ENCODE measurements at places on chromosomes 5 and 9.

DNA sequence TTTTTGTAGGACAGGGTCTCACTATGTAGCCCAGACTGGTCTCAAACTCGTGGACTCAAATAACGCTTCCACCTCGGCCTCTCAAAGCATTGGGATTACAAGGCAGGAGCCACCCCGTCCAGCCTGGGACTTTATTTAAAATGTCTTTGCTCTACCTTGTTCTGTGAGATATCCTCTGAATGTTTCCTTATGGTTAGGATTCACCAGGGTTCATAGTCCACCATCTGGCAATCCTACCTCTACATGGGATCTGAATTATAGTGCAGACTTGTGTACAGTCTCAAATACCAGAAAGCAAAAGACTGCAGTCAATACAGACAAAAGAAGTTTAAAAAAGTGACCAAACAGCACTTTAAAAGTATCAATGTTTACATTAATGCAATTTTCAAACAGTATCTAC, 10.1 kb downstream of the ISCA1 start:
- DNase-seq: no peak

DNA sequence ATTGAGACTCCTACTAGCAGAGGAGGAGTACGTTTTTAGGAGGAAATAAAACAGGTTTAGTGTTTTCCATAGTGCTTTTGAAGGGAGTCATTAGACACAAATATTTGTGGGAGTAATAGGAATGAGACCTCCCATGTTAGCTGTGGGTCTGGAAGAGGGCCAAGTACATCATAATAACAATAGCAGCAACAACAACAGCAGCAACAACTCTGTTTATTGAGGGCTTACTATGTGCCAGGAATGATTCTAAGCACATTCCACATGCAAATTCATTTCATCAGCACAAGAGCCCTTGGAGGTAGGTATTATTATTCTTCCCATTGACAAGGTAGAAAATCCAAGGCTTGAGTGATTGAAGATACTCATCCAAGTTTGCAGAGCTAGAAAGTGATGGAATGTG, 384.2 kb upstream of the RPS23 start:
- DNase-seq: no peak

- DNase-seq: no peak
Measured at GRCh38 chr9:38335686-38336085, 56.8 kb upstream of the ALDH1B1 start.

GRCh38 chr9:105144076-105144475, 100.4 kb upstream of the SLC44A1 start:
- no peak for DNase-seq

GRCh38 chr5:89110916-89111646, 228.1 kb upstream of the MEF2C start:
- DNase-seq: no peak

DNA sequence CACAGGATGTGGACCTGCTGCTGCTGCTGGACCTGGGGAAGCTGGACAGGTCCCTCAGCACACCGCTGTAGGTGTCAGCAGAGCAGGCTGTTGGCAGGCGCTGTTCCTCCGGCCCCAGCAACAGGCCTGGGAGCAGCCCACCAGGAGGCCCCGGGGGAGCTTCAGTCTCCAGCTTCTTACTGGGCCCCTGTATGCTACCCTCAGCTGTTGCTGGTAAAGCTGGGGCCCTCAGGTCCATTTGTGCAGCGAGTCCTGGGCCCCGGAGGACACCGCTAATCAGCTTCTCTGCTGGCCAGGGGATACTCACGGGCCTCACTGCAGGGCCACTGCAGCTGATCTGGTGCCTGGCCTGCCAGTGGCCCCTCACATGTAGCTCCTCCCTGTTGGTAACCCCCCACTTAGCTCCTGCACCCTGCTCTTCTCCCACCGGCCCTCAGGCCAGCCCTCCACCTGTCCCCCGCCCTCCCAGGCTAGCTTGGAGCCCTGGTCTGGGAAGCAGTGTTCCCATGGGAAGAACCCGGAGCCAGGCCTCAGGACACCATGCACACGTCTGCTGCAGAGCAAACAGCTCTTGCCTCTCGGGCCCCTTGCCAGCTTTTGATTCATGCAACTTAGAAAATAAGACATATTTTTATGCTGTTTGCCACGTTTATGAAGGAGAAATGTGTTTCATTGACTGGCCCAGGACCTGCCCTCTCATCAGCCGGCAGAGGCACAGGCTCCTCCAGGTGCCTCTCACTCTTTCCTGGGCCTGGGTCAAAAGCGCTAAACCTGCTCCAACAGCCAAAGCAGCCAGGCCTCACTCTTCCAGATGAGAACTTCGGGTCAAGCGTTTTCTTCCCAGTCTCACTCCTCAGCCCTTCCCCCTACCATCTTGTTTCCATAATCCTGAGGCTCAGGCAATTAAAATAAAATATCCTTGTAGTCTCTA, 61.0 kb upstream of the ADAMTS2 start:
- DNase-seq: no peak

GRCh38 chr9:124449381-124450151, 685 bp upstream of the ADGRD2 start:
- no peak for DNase-seq

- DNase-seq: no peak
Measured at GRCh38 chr9:35482071-35482470, 7.8 kb upstream of the RUSC2 start.

GRCh38 chr5:114387433-114387832, 25.6 kb downstream of the KCNN2 start:
- no peak for DNase-seq

DNA sequence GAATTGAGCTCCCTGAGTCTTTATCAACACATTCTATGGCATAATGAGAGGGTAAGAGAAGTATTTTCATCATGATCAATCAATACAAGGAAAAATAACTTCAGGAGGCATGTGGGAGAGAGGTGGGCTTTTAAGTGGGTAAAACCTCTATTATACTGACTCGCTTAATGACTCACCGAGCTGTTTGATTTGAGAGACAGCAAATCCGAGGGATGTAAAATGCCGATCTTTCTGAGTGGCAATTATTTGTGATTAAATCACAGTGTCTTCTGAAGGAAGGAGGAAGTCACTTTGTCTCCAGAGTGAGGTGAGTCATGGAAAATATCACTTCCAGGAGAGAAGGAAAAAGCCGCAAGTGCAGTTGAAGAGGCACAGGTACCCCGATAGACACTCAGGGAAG, 320.4 kb downstream of the DRD1 start:
- no peak for DNase-seq

DNA sequence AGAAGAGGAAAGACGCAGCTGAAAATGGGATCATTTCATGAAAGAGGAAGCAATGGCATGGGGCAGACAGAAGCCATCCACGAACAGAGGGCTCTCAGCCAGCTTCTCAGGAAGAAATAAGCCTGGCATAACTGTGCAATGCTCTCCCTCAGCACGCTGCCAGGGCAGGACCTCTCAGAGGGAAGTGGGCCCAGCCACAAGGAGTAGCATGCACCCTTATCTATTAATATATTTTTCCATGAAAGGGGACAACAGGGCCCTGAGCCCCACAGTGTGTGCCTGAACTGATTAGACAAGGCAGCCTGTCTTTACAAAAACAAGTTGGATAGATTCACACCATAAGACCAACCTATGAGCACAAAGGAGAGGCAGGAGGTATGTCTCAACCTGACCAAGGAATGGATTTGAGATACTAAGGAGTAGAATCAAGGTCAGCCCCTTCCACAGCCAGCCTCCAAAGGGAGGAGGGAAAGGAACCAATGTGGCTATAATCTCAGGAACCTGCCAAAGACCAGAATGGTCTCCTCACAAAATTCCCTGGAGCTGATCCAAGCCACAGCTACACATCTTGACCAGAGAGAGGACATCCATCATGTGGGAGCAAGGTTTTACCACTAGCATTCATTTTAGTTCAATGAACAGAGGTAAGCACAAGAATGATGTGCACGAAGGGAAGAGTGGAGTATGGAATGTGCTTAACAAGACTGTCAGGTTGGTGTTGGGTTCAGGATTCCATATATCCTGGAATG, 154.8 kb downstream of the SIL1 start:
- no peak for DNase-seq

DNA sequence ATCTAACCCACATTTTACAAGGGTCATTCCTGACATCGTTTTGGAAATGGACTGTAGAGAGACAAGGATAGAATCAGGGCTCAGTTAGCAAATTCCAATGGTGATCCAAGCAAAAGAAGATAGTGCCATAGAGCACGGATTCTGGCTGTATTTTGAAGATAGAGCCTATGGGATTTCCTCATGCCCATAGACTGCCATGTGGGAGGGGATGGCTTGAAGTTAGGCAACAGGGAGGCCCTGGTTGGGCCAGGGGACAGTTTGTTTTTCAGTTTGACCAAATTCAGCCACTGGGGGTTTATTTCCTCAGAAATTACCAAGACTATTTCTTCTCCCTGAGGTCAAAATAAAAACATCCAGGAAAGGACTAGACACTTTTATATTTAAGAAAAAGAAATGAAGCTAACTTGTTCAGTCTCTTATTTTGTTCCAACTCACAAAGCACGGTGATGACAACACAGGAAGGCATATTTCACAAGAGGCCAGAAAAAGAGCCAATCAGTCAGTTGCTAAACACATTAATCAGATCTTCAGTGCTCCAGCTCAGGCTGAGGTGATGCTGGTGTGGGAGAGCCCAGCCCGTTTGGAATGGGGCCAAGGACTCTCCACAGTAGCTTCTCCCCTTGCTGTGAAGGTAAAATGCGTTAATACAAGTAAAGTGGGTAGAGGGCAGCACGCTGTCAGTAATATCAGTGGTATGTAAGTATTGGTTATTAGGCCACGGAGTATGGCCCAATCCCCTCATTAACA, 4.4 kb upstream of the DCTN4 start:
- DNase-seq: no peak

GRCh38 chr9:78089111-78089510, 57.5 kb upstream of the GNAQ start:
- DNase-seq: no peak

DNA sequence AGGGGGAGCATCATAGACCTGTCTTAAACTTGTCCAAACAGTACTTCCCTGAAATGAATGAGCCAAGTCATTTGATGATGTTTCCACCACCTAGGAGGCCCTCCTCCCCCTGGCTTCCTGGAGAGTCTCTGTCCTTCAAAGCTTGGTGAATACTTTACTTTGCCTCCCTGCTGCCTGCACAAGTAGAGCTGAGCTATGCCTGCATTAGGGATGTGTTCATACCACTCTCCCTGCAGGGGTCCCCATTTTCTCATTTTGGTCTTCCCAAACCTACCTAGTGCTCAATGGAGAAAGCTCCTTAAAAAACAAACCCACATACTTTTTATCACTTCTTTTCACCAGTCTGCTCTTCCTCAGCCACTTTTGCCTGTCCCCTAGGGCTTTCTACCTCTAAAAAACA, 7.7 kb downstream of the CCNI2 start:
- no peak for DNase-seq

GRCh38 chr9:117156144-117156688, 258.6 kb downstream of the ASTN2 start:
- DNase-seq: no peak

- DNase-seq: no peak
Measured at GRCh38 chr5:160445132-160445531, 23.5 kb downstream of the PTTG1 start.

DNA sequence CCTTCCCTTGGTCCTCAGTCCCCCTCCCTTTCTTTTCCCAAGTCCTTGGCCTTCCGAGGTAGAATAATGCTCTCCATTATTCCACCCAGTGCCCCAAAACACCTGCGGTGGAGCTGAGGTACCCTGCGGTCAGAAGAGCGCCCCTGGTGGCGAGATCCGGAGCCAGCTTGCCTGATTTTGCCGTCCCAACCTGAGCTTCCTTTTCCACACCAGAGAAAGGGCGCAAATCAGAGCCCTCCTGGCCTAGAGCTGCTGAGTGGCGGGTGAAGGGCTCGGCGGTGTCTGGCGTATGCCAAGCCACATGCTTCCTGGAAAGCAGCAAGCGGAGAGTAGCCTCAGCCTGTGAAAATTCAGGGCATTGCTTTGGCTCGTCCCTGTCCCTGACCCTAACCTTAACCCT, 21.1 kb upstream of the CARTPT start:
- DNase-seq: no peak

DNA sequence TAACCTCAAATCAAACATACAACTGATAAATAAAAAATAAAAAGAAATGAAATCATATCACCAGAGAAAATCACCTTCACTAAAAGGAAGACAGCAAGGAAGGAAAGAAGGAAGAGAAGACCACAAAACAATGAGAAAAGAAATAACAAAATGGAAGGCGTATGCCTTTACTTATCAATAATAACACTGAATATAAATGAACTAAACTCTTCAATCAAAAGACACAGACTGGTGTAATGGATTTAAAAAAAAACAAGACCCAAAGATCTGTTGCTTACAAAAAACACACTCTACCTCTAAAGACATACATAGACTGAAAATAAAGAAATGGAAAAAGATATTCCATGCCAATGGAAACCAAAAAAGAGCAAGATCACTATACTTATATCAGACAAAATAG, 60.3 kb downstream of the ERP44 start:
- no peak for DNase-seq

DNA sequence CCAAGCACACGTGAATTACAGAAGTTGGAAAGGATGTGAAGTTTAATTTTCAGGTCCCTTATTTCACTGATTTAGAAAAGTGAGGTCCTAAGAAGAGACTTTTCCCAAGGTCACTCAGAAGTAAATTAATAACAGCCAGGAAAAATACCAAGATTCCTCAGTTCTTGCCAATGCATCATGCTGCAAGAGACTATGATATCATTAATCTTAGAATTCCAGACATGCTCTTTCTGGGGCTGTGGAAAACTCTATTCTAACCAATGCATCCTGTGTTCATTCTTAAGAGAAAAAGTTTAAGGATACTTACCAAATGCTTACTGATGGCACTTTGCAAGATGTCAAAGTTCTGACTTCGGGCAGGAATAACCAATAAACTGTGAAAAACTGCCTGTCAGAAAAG, 42.8 kb downstream of the TEX10 start:
- no peak for DNase-seq

DNA sequence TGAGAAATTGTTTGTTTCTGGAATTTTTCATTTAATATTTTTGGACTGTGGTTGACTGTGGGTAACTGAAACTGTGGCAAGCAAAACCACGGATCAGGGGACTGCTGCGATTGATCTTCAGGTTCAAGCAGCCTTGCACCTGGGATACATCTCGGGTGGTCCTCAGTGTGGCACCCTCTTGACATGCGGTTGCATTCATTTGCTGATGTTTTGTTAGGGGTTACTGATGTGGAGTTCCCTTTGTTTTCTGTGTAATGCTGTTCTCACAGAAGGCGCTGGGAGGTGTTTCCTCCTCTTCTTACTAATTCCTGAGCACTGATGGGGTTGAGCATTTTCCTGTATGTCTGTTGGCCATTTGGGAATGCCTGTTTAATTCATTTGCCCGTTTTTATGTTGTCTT, 60.4 kb downstream of the EHMT1 start:
- no peak for DNase-seq

GRCh38 chr9:123654994-123655637, 274.8 kb downstream of the DENND1A start:
- DNase-seq: no peak

DNA sequence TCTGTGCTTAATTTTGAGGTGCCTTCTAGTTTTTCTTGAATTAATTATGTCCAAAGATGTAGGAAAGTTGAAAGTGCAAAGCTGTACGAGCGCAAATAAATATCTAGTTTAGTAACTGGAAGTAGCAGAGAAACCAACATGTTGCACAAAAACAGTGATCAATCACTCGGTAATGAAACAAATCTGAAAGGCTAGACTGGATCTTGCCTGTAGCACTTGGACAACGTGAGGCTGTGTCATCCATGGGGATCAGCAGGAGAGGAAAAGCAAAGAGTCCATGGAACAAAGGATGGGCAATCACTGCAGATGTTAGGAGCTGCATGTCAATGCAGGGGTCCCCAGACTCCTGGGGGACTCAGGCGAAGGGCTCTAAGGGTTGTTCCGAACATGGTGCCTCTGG, 424.2 kb downstream of the IRX1 start:
- DNase-seq: no peak

- DNase-seq: no peak
Measured at GRCh38 chr5:41721516-41721915, 148.7 kb downstream of the OXCT1 start.
